T-helper 17 cell (primary cell): ENCODE measurements at places on chromosomes 16 and 17. TPM values are rescaled to one million over a fixed set of nuclear protein-coding genes. Genes with fewer than 3 reads are reported as not detected.

The ZNF771 gene
- total RNA-seq, result 1.5 TPM

The CCDC144A gene
- total RNA-seq, result 11.8 TPM

The PLSCR3 gene
- total RNA-seq, result 120 TPM

The ARHGDIG gene
- total RNA-seq, result not detected

The CLDN9 gene
- total RNA-seq, result not detected

The ZFP3 gene
- 3.6 TPM for total RNA-seq

The DBF4B gene
- total RNA-seq, result 3.8 TPM

The FADS6 gene
- total RNA-seq, result not detected

The PRPSAP2 gene
- 26.3 TPM for total RNA-seq

The GLP2R gene
- not detected for total RNA-seq

The VTN gene
- 0.90 TPM for total RNA-seq

DNA sequence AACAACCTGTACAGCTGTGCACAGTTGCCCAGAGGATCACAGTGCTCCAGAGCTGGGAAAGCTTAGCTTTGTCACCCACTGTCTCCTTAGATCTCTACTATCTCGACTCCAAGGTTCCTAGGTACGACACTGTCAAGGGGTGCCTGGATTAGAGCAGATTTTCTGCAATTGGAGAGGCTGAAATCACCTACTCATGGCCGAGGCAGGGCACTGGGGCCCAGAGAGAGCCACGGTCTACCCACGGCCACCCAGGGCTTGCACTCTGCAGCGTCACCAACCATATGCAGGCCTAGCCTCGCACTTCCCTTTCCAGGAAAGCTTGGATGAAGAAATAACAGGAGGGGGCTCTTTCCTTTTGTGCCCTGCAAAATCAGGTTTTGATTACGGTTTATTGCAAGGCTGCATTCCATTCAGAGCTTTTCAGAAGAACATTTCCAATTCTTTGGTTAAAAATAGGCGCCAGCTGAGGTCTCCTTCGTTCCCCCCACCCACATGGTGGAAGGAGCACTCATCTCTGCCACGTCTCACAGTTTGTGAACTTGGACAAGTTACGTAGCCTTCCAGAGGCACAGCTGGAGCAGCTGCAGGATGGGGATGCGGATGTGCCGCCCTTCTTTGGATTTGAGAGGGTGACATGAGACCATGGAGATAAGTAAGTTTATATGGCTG lies 80.0 kb downstream of the IRX5 start:
- no peak for DNase-seq

DNA sequence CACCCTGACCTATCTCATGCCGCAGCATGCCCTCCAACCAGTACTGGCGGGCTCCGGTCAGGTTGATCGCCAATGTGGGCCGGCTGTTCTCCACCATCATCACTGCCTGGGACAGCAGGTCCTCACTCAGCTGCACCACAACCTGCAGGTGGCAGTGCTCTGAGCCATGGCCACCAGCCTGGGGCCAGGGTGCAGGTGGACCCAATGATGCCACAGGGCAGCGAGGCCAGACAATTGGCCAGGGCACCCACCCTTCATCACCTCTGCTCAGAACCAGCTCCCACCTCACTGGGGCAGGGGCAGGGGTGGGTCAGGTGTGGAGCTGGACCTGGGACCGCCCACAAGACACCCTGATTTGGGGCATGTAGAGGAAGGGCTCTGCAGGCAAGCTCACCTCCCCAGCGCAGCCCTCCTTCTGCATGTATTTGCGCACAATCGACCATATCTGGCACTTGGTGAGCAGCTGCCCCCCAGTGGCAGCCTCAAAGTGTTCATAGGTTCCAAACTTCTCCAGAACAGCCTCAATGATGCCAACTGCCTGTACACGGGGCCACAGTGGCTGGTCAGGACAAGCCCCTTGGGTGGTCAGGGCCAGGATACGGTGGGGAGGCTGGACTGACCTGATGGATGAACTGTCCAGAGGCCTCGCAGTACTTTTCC lies 4.2 kb downstream of the MATCAP1 start:
- no peak for DNase-seq

GRCh38 chr16:75798714-75799113 lies 72.4 kb upstream of the CPHXL start:
- DNase-seq, result no peak

DNA sequence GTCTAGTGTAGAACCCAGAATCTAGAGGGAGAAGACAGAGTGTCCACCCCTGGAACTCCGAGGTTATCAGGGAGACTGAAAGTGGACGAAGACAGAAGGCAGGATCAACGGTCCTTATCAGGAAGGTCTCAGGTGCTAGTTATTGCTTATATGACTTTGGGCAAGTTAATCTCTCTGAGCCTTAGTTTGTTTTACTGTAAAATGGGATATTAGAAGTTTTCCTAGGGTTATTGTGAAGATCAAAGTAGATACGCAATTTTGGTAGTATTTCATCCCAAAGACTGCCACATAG lies 1.2 kb downstream of the RNF167 start:
- no peak for DNase-seq

GRCh38 chr17:71107136-71107535 lies 937.8 kb downstream of the KCNJ2 start:
- DNase-seq, result no peak

DNA sequence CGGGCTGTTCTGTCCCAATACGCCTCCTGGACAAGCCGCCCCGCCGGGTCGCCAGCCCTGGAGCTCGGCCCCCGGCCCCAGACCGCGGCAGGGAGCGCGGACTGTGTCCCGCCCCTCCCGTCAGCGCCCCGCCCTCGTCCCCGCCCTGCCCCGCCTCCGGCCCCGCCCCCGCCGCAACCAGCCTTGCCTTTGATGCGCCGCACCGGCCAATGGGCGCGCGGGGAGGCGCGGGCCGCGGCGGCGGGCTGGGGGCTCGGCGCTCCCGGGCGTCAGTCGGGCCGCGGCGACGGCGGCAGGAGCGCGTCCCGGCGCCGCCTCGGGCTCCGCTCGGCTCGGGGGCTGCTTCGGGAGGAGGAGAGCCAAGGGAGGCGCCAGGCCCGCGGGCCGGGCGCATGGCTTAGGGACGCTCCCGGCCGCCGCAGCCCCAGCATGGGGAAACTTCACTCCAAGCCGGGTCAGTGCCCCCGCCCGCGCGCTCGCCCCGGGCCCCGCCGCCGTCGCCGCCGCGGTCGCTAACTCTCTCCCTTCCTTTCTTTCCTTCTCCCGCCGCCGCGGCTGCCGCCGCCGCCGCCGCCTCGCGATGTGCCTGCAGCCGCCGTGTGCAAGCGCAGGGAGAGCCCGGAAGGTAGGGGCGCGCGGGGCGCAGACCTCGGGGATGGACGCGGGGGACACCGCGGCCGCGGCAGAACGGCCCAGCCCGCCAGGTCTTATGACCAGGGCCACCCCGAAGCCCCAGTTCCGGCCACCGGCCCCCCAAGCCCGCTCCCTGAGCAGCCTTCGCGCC lies at the start of gene NKD1:
Gene NKD1 (plus strand): TSS at position 272 of the 784 bp plus-strand sequence. CDS start 158 bp downstream, at position 430.
- peak; percentile 75 for DNase-seq

DNA sequence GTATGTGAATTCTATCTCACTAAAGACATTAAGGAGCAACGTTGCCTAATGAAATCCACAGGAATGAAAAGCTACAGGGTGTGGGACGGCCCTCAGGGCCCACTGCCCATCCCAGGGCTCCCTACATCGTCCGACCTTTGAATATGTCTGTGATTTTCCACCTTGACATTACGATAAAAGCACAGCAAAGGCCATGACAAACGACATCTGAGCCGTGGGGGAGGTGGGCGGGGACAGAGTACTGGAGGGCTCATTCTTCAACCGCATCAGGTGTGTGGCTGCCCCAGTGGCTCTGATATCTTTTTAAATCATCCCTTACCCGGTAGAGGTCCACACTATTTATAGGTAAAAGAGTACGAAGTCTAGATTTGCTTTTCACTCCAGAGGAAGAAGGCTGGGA lies 35.1 kb downstream of the LMF1 start:
- no peak for DNase-seq

DNA sequence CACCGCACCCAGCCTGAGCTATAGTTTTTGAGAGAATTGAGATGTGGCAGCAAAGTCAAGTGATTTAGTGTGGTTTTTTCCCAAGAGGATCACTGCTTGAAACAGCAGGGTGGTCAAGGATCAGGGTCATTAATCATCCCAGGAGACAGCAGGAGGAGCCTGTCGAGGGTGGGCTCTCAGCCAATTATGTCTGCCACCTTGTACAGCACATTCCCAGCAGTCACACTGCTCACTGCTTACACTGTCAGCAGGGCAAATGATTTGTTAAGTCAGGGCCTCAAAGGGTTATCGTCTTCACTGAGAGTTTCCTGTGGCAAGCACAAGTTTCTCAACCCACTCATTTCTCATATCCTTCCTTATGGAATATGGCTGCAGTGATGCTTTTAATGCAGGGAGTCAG lies 13.2 kb downstream of the B3GNT9 start:
- no peak for DNase-seq

DNA sequence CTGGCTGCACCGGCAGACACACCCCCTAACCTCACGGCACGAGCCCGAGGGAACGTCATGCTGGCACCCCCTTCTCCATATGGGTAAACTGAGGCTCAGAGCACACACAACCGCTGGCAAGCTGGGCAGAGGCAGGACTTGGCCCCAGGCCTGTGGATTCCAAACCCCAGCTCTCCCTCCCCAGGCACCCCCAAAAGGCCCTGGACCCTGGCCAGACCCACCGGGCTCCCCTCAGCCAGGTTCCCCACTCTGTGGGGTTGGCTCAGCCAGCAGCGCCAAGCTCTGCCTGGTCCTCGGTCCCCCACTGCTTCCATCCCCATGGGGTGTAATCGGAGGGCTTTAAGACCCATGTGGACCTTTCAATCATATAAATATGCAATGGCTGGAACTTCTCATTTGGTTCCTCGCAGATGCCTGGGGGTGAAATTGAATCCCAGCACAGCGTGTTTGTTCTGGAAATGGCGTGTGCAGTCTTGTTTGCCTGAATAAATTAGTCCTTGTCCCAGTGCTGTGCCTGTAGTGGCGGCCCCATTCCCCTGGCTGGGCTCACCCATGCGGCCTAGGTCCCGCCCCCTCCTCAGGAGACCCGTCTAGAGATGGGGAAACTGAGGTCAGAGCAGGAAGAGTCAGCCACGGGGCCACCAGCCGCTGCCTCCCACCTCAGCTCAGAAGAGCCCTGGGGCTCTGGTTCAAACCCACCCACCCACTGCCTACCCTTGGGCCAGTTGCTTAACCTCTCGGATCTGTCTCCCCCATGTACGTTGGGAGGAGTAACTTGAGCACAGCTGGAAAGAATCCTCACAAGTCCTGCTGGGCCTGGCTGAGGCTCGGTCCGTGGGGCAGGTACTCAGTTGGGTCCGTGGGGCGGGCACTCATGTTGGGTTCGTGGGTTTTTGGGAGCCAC lies 57.3 kb downstream of the ZFPM1 start:
- DNase-seq, result no peak

GRCh38 chr17:75739801-75740200 lies 18.5 kb downstream of the ITGB4 start:
- no peak for DNase-seq

DNA sequence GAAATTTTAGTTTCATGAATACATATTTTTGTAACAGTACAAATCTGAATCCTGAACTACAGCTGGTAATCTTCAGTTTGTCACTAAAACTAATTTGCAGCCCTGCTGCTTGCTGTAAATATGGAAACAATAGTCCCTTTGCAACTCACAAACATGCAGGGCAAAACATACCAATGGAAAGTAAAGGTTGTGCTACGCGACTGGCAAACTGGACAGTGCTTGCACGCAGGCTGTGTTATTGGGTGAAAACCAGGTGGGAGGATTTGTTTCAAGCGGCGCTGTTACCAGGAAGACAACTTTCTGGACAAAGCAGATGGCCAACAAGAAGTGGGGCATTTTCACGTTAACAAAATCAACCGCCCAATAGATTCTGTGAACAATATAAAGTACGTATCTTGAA lies 93.5 kb downstream of the CDYL2 start:
- no peak for DNase-seq

DNA sequence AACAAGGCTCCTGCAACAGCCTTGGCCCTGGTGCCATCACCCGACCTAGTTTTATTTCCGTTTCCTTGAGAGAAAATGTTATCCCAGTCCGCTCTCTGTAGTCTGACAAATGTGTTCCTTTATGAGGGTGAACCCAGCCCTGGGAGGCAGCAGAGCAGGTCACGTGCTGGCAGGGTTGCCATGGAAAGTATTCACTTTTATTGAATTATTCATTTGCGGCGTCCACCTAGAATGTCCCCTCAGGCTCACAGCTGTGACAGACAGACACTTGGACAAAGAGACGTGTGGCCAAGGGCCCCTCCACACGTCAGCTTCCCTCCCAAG lies 90.0 kb downstream of the WSCD1 start:
- no peak for DNase-seq

- DNase-seq, result no peak
Observed at GRCh38 chr17:78766743-78767294, 15.3 kb downstream of the CYTH1 start.

- no peak for DNase-seq
Observed at GRCh38 chr17:16929035-16929680, 42.8 kb downstream of the TNFRSF13B start.

DNA sequence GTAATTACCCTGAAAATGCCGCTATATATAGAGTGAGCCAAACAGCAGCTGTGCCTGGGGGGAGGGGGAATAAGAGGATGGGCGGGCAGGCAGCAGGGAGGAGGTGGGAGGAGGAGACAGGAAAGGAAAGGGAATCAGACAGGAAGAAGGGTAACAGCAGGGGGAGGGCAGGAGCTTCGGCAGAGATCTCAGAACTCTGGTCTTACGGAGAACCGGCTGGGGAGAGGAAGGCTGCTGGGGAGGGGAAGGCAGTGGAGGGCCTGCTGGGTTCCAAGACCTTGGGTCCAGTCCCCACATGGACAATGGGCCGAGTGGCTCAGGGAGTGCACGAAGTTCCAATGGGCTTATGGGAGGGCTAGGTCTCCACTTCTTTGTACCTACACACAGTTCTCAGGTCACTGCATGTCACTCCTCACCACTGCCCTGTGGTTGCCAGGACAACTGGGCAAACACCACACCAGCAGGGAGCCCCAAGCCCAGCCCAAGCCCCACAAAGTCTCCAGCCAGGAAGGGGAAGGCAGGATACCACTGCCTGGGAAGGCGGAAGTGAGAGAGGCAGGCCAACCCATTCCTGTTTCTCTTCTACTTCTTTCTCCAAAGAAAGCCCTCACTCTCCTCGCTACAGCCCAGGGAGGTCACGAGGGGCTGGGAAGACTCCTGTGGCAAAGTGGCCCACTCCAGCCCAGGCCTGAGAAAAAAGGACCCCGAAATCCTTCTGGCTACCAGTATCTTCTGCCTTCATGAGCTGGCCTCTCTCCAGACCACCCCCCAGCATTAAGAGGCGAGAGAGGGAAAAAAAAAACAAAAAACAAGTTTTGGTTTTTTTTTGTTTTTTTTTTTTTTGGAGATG lies 25.3 kb downstream of the G6PC3 start:
- no peak for DNase-seq

- DNase-seq, result no peak
Observed at GRCh38 chr17:54372069-54372749, 528.4 kb upstream of the TOM1L1 start.

- DNase-seq, result no peak
Observed at GRCh38 chr17:75110234-75110937, 617 bp downstream of the ARMC7 start.

- DNase-seq, result peak; percentile 80
Observed at GRCh38 chr16:31476303-31477219, 4.6 kb downstream of the TGFB1I1 start.

GRCh38 chr17:33968350-33969044 lies 286.6 kb upstream of the CCL2 start:
- no peak for DNase-seq
